ENCODE measurements at places on chromosomes 6 and 20. TPM values are rescaled to one million over a fixed set of nuclear protein-coding genes. Genes with fewer than 3 reads are reported as not detected.

PTCRA gene
- not detected for total RNA-seq

DNA sequence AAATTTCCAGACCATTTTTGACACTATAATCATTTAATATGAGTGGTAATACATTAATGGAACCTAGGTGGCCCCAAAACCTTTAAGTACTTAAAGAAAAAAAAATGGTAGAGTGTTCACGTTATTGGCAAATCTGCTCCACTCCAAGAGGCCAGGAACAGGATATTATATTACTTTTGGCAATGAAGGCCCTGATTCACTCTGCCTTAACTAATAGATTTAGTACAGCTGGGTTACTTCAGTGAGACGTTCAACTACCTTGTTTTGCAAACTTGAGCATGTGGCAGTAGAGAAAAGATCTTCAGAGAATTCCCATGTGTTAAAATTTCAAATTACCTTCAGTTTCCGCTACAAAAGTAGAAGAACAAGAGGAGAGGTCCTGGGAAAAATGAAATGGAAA is 12.8 kb downstream of the ADNP start:
- DNase-seq: no peak
- H3K4me3 ChIP-seq: no peak overlapping the region
- no peaks in the 10 kb centered on the region for H3K27me3 ChIP-seq
- peaks cover 5% of the 10 kb centered on the region for H3K4me1 ChIP-seq

DNA sequence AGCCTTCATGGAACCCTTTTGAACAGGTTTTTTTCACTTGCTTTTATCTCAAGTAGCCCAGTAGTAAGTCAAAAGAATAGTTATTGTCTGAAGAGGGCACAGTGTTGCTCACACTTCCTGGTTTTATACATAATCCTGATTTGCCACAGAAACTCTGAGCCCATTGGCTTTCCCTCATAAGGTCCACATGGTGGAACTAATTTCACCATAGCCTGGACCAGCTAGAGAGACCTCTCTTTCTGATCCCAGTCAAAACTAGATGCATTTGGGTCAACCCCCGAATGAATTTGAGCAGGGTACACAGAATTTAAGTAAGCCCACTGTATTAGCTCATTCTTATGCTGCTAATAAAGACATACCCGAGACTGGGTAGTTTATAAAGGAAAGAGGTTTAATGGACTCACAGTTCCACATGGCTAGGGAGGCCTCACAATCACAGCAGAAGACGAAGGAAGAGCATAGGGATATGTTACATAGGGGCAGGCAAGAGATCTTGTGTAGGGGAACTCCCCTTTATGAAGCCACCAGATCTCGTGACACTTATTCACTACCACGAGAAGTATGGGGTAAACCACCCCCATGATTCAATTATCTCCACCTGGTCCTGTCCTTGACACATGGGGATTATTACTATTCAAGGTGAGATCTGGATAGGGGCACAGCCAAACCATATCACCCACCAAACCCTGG is 6.2 kb downstream of the RWDD2A start:
- no peak overlapping the region for H3K4me3 ChIP-seq
- H3K27me3 ChIP-seq: no peaks in the 10 kb centered on the region
- no peak overlapping the region for H3K27ac ChIP-seq
- no peak for DNase-seq
- peaks cover 7% of the 10 kb centered on the region for H3K36me3 ChIP-seq

GRCh38 chr6:158962371-158962770 is 37.6 kb downstream of the RSPH3 start:
- H3K36me3 ChIP-seq: no peaks in the 10 kb centered on the region
- no peaks in the 10 kb centered on the region for H3K27me3 ChIP-seq
- no peak overlapping the region for H3K4me3 ChIP-seq
- H3K27ac ChIP-seq: no peak overlapping the region
- no peaks in the 10 kb centered on the region for H3K4me1 ChIP-seq

DNA sequence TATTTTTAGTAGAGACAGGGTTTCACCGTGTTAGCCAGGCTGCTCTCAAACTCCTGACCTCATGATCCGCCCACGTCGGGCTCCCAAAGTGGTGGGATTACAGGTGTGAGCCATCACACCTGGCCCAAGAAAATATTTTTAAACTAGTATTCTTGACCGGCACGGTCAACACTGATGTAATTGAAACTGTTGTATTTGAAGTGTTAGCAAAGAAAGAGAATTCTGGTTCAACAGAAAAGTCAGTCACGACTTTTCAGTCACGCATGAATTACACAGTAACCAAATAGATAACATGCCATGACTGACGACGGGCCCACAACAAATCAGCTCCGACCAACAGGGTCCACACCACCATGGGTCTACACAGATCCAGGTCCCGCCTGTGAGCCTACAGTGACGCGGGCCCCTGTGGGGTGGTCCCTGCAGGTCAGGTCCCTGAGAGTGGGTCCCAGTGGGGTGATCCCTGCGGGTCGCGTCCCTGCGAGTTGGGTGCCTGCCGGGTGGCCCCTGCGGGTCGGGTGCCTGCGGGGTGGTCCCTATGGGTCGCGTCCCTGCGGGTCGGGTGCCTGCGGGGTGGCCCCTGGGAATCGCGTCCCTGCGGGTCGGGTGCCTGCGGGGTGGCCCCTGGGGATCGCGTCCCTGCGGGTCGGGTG is 1.0 kb downstream of the GMEB2 start:
- H3K27ac ChIP-seq: peak overlapping the region; percentile 94
- H3K4me3 ChIP-seq: peak overlapping the region; percentile 59
- H3K27me3 ChIP-seq: no peaks in the 10 kb centered on the region
- H3K4me1 ChIP-seq: no peaks in the 10 kb centered on the region
- no peak for DNase-seq
- H3K36me3 ChIP-seq: no peaks in the 10 kb centered on the region

- H3K4me3 ChIP-seq: no peak overlapping the region
- no peaks in the 10 kb centered on the region for H3K4me1 ChIP-seq
- H3K36me3 ChIP-seq: peaks cover 3% of the 10 kb centered on the region
These were observed 17.2 kb downstream of the ZSCAN23 start for GRCh38 chr6:28425944-28426541.

DNA sequence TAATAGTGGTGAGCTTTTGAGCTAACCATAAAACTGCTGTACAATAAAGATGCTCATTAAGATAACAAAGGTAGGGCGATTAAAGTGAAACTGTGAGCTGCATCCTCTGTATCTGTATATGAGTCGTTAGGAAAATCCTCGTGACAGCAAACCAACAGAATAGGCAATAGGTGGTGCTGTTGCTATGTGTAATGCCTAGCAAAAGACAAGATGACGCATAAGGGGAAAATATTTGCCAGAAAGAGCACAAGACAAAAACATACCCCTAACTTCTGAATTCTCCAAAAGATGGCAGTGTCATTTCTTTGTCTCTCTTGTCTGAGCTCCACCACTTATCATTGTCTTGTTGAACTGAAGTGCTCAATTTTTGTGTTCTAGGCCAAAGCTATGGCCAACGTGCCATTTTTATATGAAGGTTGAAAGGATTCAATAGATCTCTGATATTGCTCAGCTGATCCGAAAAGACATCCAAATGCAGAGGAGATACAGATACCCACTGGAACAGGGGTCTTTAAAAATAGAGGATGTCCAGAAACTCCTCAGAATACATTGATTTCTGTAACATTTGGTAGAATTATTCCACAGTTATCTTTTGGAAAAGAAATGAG is 56.3 kb upstream of the ANKEF1 start:
- no peaks in the 10 kb centered on the region for H3K36me3 ChIP-seq
- no peak overlapping the region for H3K27ac ChIP-seq
- H3K4me1 ChIP-seq: no peaks in the 10 kb centered on the region

GRCh38 chr20:48295966-48296421 is 510.7 kb upstream of the SULF2 start:
- no peaks in the 10 kb centered on the region for H3K36me3 ChIP-seq
- no peak overlapping the region for H3K4me3 ChIP-seq
- peak; percentile 19 for DNase-seq
- no peak overlapping the region for H3K27ac ChIP-seq
- H3K27me3 ChIP-seq: no peaks in the 10 kb centered on the region

DNA sequence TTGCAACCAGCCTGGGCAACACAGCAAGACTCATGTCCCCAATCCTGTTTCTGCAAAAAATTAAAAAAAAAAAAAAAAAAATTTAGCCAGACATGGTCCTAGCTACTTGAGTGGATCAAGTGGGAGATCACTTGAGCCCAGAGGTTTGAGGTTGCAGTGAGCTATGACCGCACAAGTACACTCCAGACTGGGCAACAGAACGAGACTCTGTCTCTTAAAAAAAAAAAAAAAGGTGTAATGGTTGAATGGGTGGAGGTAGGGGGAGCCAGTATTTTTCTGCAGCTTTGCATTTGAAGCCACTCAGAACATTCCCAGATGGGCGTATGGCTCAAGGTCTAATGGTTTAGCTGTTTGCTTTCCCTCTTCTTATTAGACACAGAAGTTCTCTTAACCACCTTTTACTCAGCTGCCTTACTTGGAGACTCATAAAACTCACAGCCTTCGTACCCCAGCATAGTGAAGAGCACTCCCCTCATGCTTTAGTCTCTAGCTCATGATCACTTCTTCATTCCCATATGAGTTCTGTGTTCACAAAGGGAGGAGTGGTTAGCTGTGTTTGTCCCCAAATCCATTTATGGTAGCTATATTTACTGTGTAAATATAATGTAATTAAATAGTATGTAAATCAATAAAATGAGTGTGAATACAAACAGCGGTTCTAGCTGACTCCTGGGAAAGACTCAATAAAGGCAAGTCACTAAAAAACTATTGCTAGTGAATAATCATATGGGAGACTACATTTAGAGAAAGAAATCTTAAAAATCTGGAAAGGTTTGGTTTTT is 9.0 kb downstream of the FKBP1A start:
- H3K4me1 ChIP-seq: no peaks in the 10 kb centered on the region
- no peak for DNase-seq
- no peaks in the 10 kb centered on the region for H3K36me3 ChIP-seq
- H3K27ac ChIP-seq: no peak overlapping the region
- no peak overlapping the region for H3K4me3 ChIP-seq

DNA sequence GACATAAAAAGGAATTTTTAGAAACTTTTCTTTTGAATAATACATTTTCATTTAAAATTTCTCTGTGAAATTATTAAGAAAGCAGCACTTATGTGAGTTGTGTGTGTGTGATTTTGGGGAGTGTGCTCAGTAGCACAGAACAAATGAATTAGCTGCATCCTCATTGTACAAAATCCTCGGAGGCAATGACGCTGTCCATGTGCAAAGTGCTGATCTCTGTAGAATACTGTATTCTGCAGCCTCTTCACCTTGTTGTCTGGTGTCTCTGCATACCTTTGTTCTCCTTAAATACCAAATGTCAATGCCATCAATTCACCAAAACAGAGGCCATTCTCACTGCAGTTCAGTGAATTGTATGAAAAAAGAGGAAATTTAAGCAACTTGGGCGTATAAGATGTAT is 838.4 kb downstream of the QKI start:
- H3K4me1 ChIP-seq: peaks cover 3% of the 10 kb centered on the region
- DNase-seq: no peak
- no peaks in the 10 kb centered on the region for H3K36me3 ChIP-seq
- H3K4me3 ChIP-seq: no peak overlapping the region
- no peaks in the 10 kb centered on the region for H3K27me3 ChIP-seq

DNA sequence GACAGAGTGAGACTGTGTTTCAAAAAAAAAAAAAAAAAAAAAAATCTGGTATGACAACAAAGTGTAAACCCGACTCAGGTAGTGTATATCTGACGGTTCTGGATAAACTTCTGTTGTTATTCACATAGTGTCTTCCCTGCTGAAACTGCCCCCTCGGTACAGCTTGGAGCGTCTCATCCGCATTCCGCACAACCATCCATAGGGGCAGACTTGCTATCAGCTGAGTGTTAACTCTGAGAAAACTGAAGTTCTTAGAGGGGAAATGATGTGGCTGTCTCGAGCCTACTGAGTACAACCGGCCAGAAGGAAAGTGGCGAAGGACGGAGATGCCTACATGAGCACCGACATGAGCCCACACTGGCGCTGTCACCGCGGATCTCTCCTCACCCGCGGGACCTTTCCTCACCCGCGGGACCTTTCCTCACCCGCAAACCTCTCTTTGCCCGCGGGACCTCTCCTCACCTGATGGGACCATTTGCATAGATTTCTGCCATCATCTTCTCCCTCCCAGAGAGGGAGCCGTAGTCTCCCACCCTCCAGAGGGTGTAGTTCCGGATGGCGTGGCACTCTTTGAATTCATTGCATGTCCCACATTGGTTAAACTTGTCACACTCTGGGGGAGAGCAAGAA is 9.8 kb downstream of the CTSZ start:
- no peak overlapping the region for H3K4me3 ChIP-seq
- no peak for DNase-seq
- H3K27me3 ChIP-seq: no peaks in the 10 kb centered on the region
- H3K36me3 ChIP-seq: peaks cover 40% of the 10 kb centered on the region

PRDM13 gene
- 0.09 TPM for total RNA-seq

- 0 out of 2 replicates have a peak overlapping the region, but pooled peaks have one; percentile 34 for H3K27ac ChIP-seq
- no peaks in the 10 kb centered on the region for H3K27me3 ChIP-seq
These were observed 3.3 kb downstream of the TRMT11 start for GRCh38 chr6:125989631-125990030.
